Stimulated activated naive CD4-positive, alpha-beta T cell (primary cell): ENCODE measurements at places on chromosomes 1 and 21.

DNA sequence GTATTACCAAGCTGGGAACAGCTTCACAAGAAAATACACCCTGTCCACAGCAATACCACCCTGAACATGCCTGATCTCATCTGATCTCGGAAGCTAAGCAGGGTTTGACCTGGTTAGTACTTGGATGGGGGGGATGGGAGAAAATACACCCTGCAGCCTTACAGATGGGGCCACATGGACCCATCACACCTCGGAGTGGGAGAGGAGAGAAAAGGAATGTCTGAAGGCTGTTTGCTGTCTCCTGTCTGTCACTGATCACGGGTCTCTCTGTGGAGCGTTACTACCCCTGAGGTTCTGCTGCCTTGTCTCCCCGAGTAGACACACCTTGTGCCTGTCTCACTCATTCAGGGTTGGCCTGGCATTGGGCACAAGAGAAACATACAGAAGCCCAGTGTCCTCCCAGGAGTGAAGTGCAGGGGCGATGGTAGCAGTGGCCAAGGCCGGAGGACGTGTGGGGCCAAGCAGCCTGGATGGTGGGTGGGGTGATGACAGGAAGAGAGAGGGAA lies 48.0 kb downstream of the TEX35 start:
- DNase-seq, result no peak

GRCh38 chr21:39141502-39141901 lies 41.7 kb downstream of the PSMG1 start:
- no peak for DNase-seq

GRCh38 chr1:245156736-245157505 lies 2.1 kb downstream of the KIF26B start:
- no peak for DNase-seq

DNA sequence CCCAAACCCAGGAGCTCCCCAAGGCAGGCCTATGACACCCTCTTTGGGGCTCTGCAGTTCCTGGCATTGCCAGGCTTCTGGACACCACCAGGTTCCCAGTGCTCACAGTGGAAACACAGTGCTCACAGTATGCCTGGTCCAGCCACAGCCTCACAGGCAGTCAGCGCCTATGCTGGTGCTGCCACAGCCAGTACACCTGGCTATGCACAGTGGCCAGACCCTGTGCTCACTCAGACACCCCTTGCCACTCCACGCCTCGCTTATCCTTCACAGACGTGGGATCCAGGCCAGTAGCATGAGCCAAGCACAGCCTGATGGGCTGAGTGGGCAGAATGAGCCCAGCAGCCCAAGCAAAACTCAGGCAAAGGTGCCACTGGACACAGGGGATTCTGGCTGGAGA lies 579.2 kb upstream of the ADGRL2 start:
- DNase-seq, result no peak

DNA sequence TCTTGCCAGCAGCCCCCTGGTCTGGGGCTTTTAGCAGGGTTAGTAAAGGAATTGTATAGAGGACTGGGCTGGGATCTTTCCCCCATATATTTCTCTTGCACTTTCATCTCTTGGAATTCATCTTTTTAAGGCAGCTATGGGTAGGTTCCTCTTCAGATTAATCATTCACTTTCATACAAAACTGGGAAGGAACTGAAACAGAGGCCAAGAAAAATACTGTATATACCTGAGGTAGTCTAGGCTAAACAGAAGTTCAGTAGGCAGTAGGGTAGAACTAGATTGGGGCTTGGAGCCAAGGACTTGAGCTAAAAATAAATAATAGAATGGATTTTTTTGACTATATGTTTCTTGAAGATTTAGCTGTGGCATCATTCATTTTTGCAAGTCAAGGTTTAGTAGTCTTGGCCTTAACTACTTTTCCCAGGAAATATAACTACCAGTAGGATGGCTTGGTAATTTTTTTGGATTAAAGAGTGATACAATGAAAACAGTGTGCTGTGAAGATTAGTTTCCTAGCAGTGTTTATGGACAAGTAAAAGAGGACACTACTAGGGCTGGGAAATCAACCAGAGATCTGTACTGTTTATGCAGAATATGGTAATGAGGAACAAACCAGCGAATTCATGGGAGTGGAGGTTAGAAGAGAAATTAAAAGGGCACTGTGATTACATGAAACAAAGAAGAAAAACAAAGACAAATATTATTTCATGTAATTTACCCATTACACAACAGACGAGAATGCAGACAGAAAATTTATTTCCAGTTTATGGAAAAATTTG lies 50.9 kb upstream of the PTGS2 start:
- no peak for DNase-seq

GRCh38 chr1:41816061-41816460 lies 102.7 kb downstream of the HIVEP3 start:
- no peak for DNase-seq

- DNase-seq, result peak; percentile 62
These were observed 4.5 kb downstream of the KCNJ9 start for GRCh38 chr1:160085686-160086455.

GRCh38 chr1:38115682-38116202 lies 69.1 kb upstream of the POU3F1 start:
- no peak for DNase-seq

GRCh38 chr1:54180701-54181360 lies 19.0 kb downstream of the CYB5RL start:
- DNase-seq, result no peak

- DNase-seq, result no peak
These were observed 40.2 kb upstream of the ZNF124 start for GRCh38 chr1:247212012-247212411.

DNA sequence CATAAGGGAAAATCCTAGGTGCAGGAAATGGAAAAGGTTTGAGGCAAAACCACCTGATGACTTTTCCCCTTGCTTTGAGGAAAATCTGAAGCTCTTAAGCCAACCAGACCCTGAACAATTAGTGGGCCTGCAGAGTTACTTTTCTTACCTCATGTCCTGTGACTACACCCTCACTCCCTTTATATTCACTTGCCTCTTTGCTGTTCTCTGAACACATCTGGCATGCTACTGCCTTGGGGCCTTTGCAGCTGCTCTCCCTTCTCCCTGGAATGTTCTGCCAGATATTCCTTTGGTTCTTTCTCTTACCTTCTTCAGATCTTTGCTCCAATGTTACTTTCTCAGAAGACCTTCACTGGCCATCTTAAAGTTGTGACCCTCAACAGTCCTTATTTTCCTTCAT lies 21.8 kb downstream of the RPTN start:
- no peak for DNase-seq

GRCh38 chr1:2411801-2412394 lies 466 bp downstream of the PEX10 start:
- no peak for DNase-seq

DNA sequence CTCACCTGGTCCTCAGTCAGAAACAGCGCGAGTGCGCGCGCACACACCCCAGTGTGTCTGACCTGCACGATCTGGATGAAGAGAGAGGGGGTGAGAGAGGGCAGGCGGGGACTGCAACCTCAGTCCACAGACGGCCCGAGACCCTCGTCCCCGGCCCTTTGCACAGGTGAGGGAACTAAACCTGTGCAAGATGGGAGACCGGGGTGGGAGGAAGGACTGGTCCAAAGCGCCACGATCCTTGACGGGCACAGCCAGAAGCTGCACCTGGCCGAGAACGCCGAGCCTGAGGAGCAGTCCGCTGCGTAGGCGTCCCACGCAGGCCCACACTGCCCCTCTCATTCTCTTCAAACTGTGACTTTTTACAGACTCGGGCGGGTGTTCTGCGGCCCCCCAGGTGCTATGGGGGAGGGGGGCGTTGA lies 519 bp upstream of the IQCC start:
- DNase-seq, result no peak

DNA sequence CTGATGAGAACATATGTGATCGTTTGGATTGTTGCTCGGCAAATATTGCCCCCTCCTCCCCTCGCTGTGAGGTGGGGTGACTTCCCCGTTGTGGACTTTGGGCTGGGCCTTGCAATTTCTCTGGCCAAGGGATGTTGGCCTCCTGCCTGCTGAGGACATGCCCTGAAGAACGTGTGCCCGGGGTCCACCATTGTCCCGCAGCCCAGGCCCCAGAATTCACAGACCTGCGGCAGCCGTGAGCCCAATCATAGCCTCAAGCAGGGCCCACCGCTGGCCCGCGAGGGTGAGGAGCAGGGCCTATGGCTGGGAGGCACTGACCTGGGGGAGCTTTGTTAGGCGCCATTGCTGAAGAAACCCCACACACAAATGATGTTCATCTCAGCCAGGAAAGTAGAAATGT lies 58.3 kb upstream of the ACTRT2 start:
- DNase-seq, result no peak

GRCh38 chr1:77560741-77561140 lies 121.7 kb downstream of the ZZZ3 start:
- no peak for DNase-seq

DNA sequence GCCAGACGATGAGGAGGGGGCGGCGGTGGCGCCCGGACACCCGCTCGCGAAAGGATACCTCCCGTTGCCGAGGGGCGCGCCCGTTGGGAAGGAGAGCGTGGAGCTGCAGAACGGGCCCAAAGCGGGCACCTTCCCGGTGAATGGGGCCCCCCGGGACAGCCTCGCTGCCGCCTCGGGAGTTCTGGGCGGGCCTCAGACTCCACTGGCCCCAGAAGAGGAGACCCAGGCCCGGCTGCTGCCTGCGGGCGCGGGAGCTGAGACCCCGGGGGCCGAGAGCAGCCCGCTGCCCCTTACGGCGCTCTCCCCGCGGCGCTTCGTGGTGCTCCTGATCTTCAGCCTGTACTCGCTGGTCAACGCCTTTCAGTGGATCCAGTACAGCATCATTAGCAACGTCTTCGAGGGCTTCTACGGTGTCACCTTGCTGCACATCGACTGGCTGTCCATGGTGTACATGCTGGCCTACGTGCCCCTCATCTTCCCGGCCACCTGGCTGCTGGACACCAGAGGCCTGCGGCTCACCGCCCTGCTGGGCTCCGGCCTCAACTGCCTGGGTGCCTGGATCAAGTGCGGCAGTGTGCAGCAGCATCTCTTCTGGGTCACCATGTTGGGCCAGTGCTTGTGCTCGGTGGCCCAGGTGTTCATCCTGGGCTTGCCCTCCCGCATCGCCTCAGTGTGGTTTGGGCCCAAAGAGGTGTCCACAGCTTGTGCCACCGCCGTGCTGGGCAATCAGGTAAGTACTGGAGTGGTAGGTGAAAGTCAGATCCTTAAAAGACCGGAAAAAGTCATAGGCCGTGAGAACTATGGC lies 588 bp downstream of the FLVCR1 start:
- peak; percentile 67 for DNase-seq

- DNase-seq, result no peak
These were observed 98.9 kb downstream of the DHRS3 start for GRCh38 chr1:12518931-12519692.

GRCh38 chr1:164740000-164740526 lies 181.1 kb downstream of the PBX1 start:
- no peak for DNase-seq

- DNase-seq, result no peak
These were observed 5.5 kb downstream of the PGLYRP4 start for GRCh38 chr1:153343040-153343681.

GRCh38 chr1:162633081-162633762 lies 958 bp downstream of the DDR2 start:
- DNase-seq, result no peak

GRCh38 chr1:85576266-85576641 lies 4.3 kb upstream of the CCN1 start:
- no peak for DNase-seq

DNA sequence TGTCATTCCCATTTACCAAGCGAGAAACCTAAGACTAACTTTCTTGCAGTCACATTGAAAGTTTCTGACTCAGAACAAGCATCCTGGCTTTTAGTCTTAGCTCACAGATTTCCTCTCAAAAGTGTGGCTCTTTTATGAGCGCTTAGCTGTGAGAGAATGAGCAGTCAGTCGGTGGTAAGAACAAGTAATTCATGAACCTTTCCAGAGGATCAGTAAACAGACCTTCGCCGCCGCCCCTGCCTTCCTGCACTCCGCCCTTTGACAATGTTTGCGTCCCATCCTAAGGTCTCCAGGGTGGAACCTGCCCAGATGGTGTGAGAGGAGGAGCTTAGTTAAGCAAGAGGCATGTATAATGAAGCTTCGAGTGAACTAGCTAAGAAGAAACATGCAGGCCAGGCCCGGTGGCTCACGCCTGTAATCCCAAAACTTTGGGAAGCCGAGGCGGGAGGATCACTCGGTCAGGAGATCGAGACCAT lies 142.4 kb downstream of the GLUL start:
- no peak for DNase-seq

- no peak for DNase-seq
These were observed 10.0 kb downstream of the RAB4A start for GRCh38 chr1:229280921-229281320.

- peak; percentile 58 for DNase-seq
These were observed 127.4 kb upstream of the DPYD start for GRCh38 chr1:98048244-98048643.

DNA sequence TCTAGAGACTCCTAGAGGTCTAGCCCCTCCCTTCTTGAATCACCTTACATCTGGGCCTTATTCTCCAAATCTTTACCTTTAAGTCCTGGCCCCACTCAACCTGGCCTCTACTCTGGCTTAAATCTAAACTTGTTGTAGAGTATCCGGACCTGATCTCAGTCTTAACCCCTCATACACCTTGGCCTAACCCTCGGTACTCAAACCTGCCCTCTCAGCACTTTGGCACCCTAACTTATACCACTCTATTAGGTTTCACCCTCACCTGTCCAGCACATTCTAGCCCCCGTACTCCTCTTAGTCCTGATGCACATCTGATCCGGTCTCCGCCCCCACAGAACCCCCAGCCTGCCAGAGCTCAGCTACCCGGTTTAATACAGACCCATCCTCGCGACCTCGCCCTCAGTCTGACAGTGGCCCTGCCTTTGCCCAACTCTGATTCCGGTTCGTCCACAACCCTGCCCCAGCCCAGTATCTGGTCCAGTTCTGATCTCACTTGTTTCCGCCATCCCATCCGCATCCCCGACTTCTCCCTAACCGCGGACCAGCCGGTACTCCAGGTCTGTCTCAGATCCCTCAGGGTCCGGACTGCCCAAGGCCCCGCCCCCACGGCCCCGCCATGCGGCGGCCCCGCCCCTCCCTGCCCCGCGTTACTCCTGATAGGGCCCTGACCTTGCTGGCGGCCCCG lies 1.5 kb downstream of the TRIM62 start:
- no peak for DNase-seq

DNA sequence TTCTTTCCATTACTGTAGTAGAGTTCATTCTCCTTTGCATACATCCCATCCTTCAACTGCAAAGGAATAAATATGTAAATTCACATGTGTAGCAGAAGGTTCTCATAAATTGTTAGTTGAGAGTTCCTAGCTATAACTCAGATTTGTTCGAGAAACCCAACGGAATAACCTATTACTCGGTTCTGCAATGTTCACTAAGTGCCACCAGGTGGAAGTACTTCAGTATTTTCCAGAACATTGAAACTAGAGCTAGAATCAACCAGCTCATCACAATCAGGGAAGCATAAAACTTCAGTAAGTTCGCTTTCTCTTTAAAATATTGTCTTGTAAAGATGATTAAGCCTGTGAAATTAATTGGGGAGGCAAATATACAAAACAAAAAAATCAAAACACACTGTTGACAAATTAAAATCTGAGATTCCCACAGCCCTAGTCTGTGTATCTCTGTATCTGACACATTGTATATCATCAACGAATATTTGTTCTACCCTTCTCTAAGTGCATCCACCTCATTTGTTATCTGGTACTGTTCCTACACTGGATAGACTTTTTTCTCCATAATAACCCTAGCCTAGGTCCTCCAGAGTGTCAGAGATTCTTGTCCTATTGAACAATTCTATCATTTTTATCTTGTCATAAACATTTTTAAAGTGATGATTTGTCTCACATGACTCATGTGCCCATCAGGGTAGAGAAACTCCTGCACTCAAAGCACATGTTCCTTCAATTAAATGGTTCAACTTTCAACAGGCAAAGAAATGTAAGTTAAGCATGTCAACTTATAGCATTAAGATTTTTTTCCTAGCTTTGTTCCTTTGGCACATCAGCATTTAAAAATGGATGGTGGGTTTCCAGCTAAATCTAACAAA lies 31.9 kb downstream of the MROH9 start:
- no peak for DNase-seq
